ENCODE measurements at places on chromosomes 16 and 17. TPM values are rescaled to one million over a fixed set of nuclear protein-coding genes. Genes with fewer than 3 reads are reported as not detected.
A peak's percentile ranks its signal among the peaks of the same experiment; 100 is the strongest.

Gene CTRB2
- polyA plus RNA-seq, result 0.10 TPM

- no peak for DNase-seq
These were observed 12.8 kb upstream of the CNEP1R1 start for GRCh38 chr16:50012182-50012581.

GRCh38 chr17:78324391-78325075 is 35.3 kb downstream of the SOCS3 start:
- DNase-seq, result peak; percentile 95

DNA sequence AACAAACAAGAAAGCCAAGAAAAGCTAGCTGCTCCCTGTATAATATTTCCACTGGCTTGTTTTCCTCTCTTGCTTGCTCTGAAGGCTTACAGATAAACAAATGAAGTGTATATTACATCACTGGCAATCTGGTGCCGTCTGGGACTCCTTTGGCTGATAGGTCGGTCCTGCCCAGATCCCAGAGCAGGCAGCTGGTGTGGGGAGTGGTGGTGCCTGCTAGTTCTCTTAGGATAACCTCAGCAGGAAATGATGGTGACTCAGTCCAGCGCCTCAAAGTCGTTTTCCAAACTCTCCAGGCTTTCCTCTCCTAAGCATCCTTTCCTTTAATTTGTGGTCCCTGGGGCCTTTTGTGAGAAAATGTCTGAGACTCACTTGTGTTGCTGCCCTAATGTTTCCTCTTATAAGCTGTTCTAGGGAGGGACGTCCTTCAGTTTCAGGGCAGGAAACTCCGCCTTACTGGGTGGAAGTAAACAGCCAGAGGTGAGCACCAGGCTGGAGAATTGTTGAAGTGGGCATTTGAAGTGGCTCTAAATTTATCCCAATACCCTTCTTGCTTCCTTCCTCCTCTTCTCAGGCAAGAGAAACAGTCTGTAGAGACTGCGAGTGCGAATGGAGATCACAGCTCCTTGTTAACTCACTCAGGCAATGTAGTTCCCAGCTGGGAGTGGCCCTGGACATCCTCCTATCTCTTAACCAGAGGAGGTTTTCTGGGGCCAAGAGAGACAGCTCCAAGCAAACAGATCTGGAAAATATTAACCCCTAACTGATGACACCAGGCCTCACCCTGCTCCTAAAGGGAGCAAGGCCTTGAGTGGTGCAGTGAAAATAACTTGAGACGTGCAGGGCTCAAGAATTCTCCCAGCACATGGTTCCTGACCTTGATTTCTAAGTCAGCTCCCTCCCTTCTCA is 34.9 kb downstream of the CD300LF start:
- DNase-seq, result no peak

DNA sequence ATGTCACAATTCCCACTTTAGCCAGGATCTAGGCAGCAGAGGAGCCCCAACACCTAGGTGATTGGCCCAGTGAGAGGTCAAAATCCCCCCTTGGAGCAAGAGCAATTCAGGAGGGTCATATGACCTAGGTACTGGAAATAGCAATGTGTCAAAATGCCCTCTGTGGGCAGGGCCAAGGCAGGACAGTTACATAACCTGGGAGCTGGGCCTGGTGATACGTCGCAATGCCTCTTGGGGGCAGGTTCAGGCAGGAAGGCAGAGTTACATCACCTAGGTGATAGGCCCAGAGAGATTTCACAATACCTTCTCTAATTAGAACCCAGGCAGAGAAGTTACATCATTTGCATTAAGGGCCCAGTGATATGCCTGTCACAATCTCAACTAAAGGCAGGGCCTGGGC is 1906.3 kb downstream of the TP53TG3F start:
- no peak for DNase-seq

DNA sequence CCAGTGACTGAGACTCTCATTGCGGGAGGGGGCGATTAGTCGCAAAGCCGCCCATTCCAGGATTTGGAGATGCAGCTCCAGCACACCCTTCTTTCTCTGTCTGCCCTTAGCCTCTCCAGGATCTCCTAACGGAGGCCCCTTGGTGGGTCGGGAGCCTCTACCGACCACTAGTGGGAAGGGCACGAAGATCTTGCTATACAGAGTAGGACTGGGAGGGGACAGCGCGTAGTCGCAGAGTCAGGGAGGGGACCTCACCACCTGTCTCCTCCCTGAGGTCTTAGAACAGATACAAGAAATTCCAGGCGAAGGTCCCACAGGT is 588 bp upstream of the SMTNL2 start:
- DNase-seq, result peak; percentile 71

Gene KRTAP4-6
- not detected for polyA plus RNA-seq

Gene AOC2
- polyA plus RNA-seq, result 1.1 TPM

GRCh38 chr17:56978441-56979090 is 635 bp downstream of the SCPEP1 start:
- DNase-seq, result no peak

GRCh38 chr17:32159586-32160438 is 17.5 kb downstream of the RHOT1 start:
- DNase-seq, result no peak

- peak; percentile 63 for DNase-seq
These were observed 104.7 kb upstream of the ADAMTS18 start for GRCh38 chr16:77539421-77540034.

DNA sequence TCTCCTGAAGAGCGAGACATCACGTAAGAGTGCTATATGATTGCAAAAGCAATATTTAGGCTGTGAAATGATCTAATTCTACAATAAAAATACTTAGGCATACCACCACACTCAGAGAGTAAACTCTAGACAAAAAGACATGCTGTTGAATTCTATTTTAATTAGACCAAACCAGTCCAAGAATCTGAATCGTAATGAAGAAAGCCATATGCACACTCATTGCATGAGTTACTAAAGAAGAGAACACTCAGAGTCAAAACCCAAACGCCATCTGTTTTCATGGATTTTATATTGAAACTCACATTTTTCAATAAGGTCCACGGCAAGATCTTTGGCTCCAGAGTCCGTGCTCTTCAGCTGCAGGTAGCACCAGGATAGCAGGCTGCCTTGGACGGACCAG is 65.2 kb downstream of the ZZEF1 start:
- DNase-seq, result no peak

GRCh38 chr16:12450387-12450786 is 353.3 kb downstream of the CPPED1 start:
- DNase-seq, result no peak

Gene CCL4L2
- polyA plus RNA-seq, result 0.84 TPM

GRCh38 chr16:51538707-51539498 is 387.8 kb upstream of the SALL1 start:
- DNase-seq, result peak; percentile 86

Gene SLFN12
- 20.2 TPM for polyA plus RNA-seq

Gene C17orf50
- polyA plus RNA-seq, result 0.09 TPM

Gene CACNG5
- 2.9 TPM for polyA plus RNA-seq

DNA sequence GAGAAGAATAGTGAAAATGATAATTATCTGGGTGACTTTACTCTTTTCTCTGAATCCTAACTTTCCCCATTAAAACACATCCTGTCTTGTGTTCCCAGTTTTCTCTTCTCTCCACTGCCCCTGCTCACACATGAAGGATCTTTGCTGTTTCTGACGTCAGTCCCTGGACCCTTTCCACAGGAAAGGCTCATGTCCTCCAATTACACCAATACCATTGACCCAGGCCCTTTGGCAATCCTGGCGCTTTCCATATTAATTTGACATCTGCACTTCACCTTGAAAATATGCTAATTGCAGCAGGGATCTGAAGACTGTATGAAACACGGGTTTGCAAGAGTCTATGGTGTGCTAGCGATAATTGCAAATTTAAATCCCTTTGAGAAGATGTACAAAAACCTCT is 170.2 kb upstream of the GOT2 start:
- no peak for DNase-seq

DNA sequence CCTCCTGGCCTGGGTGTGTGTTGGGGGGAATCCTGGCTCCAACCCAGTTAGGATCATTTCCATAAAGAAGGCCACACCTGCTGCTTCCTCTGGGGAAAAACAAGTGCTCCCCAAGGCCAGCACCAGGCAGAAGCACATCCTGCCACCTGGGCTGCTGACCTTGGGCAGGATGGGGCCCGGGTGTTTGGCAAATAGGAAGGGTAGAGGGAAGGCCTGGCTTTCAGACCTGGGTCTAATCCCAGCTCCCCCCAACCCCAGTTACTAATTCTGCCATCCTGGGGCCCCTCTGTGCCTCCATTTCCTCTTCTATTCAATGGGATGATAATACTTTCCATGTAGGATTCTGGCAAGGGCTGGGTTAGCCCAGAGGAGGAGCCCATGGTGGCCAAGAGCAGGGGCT is 3.0 kb upstream of the NLRC5 start:
- no peak for DNase-seq

Gene TIMP2
- polyA plus RNA-seq, result 115 TPM

DNA sequence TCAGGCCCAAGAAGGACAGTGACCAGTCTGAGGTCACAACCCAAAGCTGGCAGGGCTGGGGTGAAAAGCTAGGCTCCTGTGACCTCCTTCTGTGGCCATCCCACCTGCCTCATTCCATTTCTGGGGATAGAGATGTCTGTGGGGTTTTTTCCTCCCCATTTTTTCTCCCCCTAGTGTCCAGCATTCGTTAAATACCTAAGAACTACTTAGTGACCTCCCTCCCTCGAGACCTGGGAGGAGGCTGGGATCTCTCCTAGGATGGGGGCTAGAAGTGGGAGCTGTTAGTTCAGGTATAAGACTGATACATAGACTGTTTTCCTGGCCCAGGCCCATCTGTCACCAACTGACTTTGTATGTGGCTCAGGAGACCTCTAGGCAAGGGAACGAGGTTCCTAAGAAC is 20.5 kb upstream of the STAC2 start:
- DNase-seq, result no peak

Gene PDF
- polyA plus RNA-seq, result 8.1 TPM

GRCh38 chr17:45164734-45165269 is 3.1 kb downstream of the HEXIM2 start:
- DNase-seq, result no peak

- DNase-seq, result peak; percentile 62
These were observed 188.2 kb downstream of the FTO start for GRCh38 chr16:53892155-53892554.

DNA sequence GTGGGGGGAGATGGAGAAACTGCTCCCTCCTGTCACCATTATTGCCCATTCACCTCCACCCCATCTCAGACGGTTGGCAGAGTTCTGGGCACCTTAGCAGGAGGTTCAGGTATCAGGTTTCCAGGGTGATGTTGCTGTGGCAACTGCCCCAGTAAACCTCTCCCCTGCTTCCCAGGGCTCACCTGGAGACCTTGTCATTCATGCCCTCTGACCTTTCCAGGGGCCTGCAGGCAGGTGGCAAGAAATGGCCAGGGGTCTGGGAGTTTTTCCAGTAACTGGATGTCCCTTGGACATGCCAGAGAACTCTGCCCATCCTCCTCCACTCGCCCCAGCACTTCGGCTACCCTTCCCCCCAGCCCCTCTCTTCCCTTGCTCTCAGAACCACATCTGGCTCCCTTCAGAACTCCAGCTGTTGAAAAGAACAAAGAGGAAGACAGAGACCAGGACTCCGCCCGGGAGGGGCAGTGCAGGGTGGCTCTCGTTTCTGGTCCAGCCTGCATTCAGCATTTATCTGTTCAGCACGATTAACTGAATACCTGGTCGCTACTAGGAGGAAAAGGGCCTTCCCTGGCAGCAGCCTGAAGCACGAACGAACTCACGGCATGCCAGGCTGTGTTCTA is 8.5 kb downstream of the MLLT6 start:
- DNase-seq, result no peak

GRCh38 chr16:3508736-3509135 is 7.9 kb downstream of the CLUAP1 start:
- no peak for DNase-seq

DNA sequence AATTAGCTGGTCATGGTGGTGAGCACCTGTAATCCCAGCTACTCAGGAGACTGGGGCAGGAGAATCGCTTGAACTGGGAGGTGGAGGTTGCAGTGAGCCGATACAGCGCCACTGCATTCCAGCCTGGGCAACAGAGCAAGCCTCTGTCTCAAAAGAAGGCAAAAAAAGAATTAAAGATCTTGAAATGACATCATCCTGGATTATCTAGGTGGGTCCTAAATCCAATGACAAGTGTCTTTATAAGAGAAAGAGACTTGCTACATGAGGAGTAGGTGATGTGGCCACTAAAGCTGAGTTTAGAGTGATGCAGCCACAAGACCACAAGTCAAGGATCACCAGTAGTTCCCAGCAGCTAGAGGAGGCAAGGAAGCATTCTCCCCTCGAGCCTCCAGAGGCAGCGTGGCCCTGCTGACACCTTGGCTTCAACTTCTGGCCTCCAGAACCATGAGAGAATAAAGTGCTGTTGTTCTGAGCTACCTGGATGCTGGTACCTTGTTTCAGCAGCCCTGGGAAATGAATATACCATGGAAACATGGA is 15.8 kb downstream of the CIITA start:
- DNase-seq, result no peak

DNA sequence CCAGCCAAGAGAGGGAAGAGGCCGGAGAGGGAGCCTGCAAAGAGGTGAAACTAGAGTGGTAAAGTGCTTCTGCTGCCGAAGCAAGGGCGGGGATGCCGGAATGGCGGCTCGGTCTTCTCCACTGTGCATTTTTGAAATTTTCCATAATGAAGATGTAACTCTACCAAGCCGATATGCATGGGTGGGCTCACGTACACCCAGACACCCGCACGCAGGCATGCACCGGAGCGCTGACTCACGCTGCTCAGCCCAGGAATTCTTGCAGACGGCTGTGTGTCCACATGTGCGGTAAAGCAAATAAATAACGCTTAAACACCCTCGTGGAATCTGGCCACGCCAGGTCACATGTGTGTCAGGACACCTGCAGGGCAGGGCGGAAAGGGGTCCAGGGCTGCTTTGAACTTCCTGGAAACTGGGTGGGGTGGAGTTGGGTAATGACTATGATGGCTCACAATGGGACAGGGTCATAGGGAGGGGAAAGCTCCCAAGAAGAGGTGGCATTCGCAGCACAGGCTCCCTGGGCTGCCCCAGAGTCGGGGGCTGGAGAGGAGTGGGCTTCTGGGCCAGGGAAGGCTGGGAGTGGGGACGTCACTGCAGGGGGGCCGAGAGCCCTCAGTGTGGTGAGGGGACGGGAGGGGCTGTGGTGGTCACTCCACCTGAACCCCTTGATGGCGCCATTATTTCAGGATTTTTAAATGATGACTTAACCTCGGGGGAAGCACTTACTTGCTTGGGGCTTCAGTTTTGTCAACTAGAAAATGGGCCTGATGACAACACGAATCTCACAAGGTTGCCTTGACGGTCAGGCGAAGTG is 265.5 kb downstream of the PARN start:
- peak; percentile 41 for DNase-seq

Gene MYH8
- polyA plus RNA-seq, result 0.64 TPM

- DNase-seq, result no peak
These were observed 11.6 kb upstream of the TMEM100 start for GRCh38 chr17:55734128-55734781.

Gene TENT4B
- 15.6 TPM for polyA plus RNA-seq

Data from renal pelvis (tissue), 12 donors.